GF-D8 (cell line): ENCODE measurements at places on chromosomes 7 and 10.

- DNase-seq = no peak
Observed at GRCh38 chr7:105648561-105649401, 67.5 kb upstream of the EFCAB10 start.

DNA sequence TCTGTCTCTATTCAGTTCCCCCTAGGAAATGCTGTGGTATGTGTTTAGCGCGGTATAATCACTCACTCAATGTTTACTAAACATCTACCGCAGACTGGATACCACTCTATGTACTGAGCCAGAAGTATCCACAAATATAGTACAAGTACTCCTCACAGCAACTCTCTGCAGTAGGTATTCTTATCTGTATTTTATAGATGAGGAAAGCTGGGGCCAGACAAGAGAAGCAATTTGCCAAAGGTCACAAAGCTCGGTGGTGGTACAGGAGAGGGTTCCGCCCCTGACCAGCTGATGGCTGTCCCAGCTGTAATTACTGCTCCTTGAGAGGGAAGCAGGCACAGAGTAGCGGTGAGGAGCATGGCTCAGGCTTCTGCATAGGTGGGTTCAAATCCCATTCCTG lies 184.1 kb downstream of the DOCK4 start:
- no peak for DNase-seq

- no peak for DNase-seq
Observed at GRCh38 chr10:86547296-86547695, 25.7 kb upstream of the WAPL start.

DNA sequence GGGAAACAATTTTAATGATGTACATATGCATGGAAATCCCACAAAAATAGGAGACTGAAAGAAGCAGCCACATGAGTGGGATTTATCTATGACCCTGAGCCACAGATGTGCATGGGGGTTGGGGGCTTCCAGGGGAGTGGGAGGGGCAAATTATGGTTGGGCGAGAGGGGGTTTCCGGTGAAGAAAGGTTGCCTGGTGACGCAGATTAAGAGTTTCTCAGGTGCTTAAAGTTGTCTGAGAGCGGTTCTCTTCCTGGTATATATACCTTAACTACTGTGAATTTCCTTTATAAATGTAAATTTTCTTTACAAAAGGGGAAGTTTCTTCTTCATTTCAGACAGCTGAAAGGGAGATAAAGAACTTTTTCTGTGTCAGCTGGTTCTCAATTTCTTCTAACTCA lies 273.6 kb upstream of the PITRM1 start:
- DNase-seq = no peak

- DNase-seq = no peak
Observed at GRCh38 chr7:30934225-30934624, 22.6 kb downstream of the AQP1 start.

DNA sequence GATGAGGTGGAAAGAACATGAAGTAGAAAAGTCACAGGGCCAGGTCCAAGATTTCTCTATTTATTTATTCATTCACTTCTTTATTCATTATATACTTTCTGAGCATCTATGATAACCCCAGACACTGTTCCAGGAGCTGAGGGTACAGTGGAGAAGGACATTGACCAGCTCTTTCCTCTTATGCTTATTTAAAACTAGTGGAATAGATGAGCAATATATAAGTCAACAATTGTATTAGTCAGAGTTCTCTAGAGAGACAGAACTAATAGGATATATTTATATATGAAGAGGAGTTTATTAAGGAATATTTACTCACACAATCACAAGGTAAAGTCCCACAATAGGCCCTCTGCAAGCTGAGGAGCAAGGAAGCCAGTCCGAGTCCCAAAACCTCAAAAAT lies 15.0 kb upstream of the GPR37 start:
- DNase-seq = no peak

- DNase-seq = no peak
Observed at GRCh38 chr7:29971566-29972314, 17.9 kb downstream of the SCRN1 start.

GRCh38 chr10:120643351-120643750 lies 186.3 kb downstream of the PLPP4 start:
- no peak for DNase-seq

DNA sequence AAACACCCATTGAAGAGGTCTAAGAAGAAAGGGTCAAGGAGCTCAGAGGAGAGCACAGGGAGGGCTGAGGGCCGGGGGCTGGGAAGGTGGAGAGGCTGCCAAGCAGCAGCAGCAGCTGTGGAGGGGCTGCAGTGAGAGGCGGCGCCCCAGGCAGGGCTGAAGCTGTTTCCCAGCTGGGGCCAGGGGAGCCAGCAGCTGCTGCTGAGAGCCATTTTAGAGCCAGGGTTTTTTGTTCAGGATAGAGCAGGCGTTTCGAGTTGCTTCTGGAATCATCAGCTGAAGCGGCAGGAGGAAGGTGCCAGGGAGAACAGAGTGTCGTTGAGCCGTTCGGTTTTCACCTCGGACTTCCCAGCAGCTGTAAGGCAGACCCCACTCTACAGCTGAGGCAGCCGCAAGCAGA lies 62.7 kb downstream of the LANCL2 start:
- DNase-seq = no peak

DNA sequence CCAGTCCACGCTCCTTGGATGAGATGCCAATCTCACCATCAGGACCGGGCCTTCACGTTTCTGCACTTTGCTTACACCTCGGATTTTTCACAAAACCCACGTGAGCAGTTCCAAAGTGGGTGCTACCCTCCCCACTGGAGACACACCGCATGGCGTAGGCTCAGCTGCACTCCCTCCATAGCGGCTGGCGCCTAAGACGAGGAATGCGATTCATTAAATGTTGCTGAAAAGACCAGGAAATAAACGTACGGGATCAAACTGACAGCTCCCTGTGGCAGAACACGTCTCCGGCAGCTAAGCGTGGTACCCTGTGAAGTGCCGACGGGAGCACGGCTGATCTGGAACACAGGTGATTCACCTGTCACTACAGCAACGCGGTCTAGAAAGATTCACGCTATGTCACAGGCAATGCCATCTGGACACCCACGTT lies 209.0 kb downstream of the DIP2C start:
- no peak for DNase-seq

DNA sequence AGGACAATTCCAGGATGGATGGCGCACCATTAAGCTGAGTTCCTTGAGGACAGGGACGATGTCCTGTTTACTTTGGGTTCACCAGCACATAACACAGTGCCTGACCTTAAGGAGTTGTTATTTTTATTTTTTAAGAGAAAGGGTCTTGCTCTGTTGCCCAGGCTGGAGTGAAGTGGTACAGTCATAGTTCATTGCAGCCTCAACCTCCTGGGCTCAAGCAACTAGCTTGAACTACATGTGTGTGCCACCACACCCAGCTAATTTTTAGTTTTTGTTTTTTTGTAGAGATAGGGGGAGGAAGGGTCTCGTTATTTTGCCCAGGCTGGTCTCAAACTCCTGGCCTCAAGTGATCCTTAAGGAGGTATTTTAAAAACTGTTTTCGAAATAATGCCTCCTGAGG lies 1.7 kb upstream of the CALU start:
- no peak for DNase-seq
